ENCODE measurements at places on chromosomes 7 and 10. TPM values are rescaled to one million over a fixed set of nuclear protein-coding genes. Genes with fewer than 3 reads are reported as not detected.

DNA sequence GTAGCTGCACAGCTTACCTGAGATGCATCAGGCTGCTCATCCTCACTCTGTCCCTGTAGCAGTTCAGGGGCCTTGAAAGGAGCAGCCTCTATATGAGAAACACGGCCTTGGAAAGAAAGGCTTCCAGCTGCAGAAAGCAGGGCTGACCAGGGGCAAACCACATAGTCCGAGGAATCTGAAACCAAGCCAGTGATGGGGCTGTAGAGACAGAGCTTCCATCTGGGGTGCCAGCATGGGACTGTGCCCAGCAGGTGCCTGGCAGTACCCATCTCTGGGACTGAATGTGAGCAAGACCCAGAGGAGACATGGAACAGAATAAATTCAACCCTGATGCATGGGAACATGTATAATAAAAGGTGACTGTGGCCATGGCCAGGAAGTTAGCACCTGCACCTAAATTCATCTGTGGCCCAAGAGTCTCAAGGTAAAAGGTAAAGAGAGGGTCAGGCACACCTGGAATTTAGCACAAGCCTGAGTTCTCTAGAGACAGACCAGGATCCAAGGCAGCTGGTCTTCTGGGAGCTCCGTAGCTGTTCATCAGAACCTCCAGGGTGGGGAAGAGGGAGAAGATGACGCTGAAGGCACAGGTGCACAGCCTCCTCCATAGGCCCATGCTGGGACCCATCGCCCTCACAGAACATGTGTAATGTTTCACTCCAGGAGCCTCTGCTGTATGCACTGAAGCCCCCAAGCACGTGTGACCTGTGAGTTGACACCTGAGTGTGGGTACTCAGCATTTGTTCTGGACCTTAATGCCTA, 25.3 kb downstream of the FRMPD2 start:
- no peaks in the 10 kb centered on the region for H3K27me3 ChIP-seq
- no peak overlapping the region for H3K27ac ChIP-seq
- no peaks in the 10 kb centered on the region for H3K4me1 ChIP-seq

DNA sequence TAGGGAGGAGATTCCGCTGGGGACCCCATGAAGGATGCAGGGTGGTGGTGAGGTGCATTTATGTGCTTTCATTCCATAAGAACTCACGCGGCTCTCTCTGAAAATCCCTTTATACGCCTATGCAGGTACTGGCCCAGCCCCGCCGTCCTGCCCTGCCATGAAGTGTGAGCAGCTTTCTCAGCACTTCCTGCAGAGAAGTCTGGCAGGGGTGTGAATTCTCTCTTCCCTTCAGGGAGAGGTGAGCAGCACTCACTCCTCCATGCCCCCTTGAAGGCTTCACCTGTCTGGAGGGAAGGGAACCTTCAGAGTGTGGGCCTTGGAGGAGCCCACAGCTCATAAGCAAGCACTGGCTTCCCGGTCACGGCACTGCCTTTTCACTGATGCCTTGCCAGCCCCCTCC, 34.0 kb downstream of the PPP2R2D start:
- no peak overlapping the region for H3K27ac ChIP-seq
- peaks cover 28% of the 10 kb centered on the region for H3K4me1 ChIP-seq
- H3K4me3 ChIP-seq, result no peak overlapping the region
- peaks cover 32% of the 10 kb centered on the region for H3K36me3 ChIP-seq

- no peaks in the 10 kb centered on the region for H3K27me3 ChIP-seq
- no peak for DNase-seq
- peaks cover 43% of the 10 kb centered on the region for H3K4me1 ChIP-seq
- peak overlapping the region; percentile 96 for H3K27ac ChIP-seq
- no peaks in the 10 kb centered on the region for H3K36me3 ChIP-seq
These were observed 726 bp downstream of the MCU start for GRCh38 chr10:72692744-72692993.

- peak overlapping the region; percentile 5 for H3K27ac ChIP-seq
- H3K4me1 ChIP-seq, result peaks cover 11% of the 10 kb centered on the region
- no peak overlapping the region for H3K4me3 ChIP-seq
- H3K27me3 ChIP-seq, result no peaks in the 10 kb centered on the region
- no peak for DNase-seq
These were observed 2.9 kb downstream of the PKD2L1 start for GRCh38 chr10:100327007-100327717.

DNA sequence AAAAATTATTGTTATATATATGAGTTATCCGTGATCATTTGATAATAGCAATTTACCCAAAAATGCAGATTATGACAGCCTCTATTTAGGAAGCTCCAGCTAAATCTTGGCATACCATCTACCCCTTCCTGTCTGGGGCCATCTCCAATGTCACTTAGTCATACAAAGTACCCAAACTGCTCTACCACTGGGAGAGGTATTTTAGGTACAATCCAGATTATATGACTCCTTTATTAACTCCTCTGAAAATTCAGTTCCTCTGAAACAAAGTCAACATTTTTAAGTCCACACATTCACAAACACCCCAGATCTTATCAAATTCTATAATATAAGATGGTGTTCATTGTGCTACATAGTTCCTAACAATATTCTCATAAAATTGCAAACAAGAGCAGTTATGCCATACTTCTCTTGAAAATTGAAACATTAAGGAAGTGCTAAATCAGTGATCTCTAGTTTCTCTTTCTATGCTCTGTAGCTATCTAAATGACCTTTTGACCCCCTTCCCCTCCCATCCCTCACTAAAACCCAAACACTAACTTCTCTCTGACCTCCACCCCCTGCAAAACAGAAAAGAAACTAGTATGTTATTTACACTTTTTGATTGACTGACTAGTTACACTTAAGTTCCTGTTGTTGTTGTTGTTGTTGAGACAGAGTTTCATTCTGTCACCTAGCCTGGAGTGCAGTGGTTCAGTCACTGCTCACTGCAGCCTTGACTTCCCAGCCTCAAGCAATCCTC, 16.4 kb downstream of the HOXA1 start:
- no peaks in the 10 kb centered on the region for H3K36me3 ChIP-seq
- DNase-seq, result no peak
- H3K4me3 ChIP-seq, result no peak overlapping the region
- H3K4me1 ChIP-seq, result no peaks in the 10 kb centered on the region
- H3K27ac ChIP-seq, result no peak overlapping the region

DNA sequence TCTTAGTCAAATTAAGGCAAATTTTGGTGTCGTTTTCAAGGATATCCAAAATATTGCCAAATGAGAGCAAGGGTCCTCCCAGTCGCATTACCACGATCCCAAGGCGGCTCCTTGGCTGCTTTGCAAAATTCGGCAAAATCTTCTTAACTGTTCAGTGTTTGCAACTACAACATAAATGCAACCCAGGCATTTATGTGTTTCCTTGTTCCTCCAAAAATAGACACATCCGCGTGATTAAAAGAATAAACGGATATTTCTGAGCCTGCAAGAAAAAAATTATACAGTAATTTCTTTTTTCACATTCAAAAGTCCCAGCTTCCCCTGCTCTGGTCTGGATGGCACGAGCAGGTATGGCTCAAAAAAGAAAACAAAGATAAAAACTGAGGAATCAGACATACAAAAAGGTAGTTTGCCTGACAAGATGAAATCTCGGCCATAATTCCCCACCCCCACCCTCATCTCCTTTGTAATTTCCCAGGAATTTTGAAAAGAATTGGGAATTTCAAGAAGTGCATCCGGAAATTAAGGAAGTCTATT, 6.0 kb downstream of the SKIDA1 start:
- H3K4me1 ChIP-seq, result peaks cover 56% of the 10 kb centered on the region
- DNase-seq, result no peak
- no peaks in the 10 kb centered on the region for H3K36me3 ChIP-seq
- H3K27me3 ChIP-seq, result no peaks in the 10 kb centered on the region
- H3K4me3 ChIP-seq, result peak overlapping the region; percentile 65

GRCh38 chr7:24229481-24230226, 54.3 kb upstream of the NPY start:
- no peak overlapping the region for H3K4me3 ChIP-seq
- no peak for DNase-seq
- no peaks in the 10 kb centered on the region for H3K27me3 ChIP-seq
- H3K36me3 ChIP-seq, result no peaks in the 10 kb centered on the region

GRCh38 chr10:13161857-13162271, 506 bp downstream of the MCM10 start:
- H3K27ac ChIP-seq, result no peak overlapping the region
- DNase-seq, result no peak
- peak overlapping the region; percentile 50 for H3K4me3 ChIP-seq
- no peaks in the 10 kb centered on the region for H3K36me3 ChIP-seq
- no peaks in the 10 kb centered on the region for H3K27me3 ChIP-seq
- H3K4me1 ChIP-seq, result peaks cover 9% of the 10 kb centered on the region

DNA sequence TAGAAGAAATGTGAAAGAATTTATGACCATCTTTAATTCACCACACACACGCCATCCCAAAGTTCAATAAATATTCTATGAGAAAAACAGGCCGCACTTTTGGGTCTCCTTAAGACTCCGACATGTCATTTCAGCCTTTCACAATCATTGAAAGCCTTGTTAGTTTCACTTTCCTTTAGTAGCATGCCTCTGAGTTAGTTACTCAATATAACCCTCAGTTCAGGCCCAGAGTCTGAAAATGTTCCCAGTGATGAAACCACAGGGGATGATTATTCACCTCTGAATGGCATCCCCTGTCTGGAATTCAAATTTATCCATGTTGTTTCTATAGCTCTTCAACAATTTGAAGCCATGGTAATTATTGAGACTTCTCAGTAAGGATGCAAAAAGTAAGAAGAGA, 278.1 kb upstream of the NRP1 start:
- H3K4me3 ChIP-seq, result no peak overlapping the region
- peak overlapping the region; percentile 57 for H3K27ac ChIP-seq
- H3K27me3 ChIP-seq, result no peaks in the 10 kb centered on the region
- H3K36me3 ChIP-seq, result no peaks in the 10 kb centered on the region
- no peaks in the 10 kb centered on the region for H3K4me1 ChIP-seq

- no peak overlapping the region for H3K27ac ChIP-seq
- no peaks in the 10 kb centered on the region for H3K36me3 ChIP-seq
- no peaks in the 10 kb centered on the region for H3K4me1 ChIP-seq
- no peak for DNase-seq
- no peak overlapping the region for H3K4me3 ChIP-seq
These were observed 138.8 kb downstream of the SFMBT2 start for GRCh38 chr10:7272008-7272407.

DNA sequence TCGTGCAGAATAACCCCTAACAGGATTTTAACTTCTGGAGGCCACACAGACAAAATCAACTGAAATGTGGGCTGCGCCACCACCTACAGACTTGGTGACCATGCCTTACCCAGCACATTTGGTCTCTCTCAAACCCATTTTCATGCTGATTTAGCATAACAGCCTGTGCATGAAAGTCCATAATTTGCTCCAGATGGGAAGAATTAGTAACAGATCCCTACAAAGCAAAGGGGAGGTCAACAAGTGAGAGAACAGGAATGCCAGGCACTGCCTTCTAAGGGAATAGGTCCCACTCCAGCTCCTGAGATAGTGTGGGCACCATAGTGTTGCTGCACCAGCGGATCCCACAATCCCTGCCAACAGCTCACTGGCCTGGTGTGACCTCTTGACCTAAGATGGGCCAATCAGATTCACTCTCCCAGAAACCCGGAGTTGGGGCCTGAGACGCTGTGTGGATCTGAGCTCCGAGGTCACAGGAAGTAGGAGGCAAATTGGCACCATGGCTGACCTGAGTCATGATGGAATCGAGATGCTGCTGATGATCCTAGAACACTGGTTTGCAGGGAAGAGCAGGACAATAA, 32.4 kb downstream of the SLIT1 start:
- H3K27ac ChIP-seq, result no peak overlapping the region
- no peak for DNase-seq
- H3K36me3 ChIP-seq, result no peaks in the 10 kb centered on the region
- no peaks in the 10 kb centered on the region for H3K4me1 ChIP-seq

DNA sequence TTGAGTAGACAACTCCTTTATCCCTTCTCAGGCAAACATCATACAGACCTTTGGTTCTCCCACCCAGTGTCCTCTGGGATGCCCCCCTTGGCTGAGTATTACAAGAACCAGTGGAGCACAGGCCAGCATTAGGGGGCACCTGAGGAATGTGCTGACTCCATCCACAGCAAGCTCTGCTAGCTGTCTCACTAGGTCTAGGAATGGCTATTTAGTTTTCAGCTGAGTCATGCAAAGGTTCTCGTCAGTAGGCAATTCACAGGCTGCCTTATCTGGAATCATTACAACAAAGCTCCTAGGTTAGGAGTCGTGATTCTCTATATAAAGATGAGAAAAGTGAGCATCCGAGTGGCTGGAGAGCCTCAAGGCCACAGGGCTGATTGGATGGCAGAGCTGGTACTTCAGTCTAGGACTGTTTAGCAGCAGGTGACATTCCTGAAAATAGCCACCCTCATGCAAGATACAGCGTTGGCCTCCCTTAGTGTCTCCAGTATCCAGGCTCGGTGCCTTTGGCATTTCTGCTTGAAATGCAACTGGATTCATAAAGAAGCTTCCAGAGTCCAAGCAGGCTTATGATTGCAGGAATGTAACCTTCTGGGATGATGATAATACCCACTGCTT, 75.8 kb downstream of the CDCA7L start:
- no peak for DNase-seq
- H3K27me3 ChIP-seq, result no peaks in the 10 kb centered on the region
- no peak overlapping the region for H3K27ac ChIP-seq
- no peaks in the 10 kb centered on the region for H3K4me1 ChIP-seq

GRCh38 chr7:103388469-103389140, 41.2 kb downstream of the PSMC2 start:
- no peak for DNase-seq
- no peak overlapping the region for H3K4me3 ChIP-seq
- H3K4me1 ChIP-seq, result no peaks in the 10 kb centered on the region
- H3K27me3 ChIP-seq, result no peaks in the 10 kb centered on the region
- no peaks in the 10 kb centered on the region for H3K36me3 ChIP-seq
- no peak overlapping the region for H3K27ac ChIP-seq

GRCh38 chr7:42342381-42342780, 105.4 kb upstream of the GLI3 start:
- H3K4me3 ChIP-seq, result no peak overlapping the region
- H3K36me3 ChIP-seq, result no peaks in the 10 kb centered on the region
- no peak overlapping the region for H3K27ac ChIP-seq
- H3K4me1 ChIP-seq, result peaks cover 3% of the 10 kb centered on the region

NT5C2 gene
- 36.7 TPM for total RNA-seq

DNA sequence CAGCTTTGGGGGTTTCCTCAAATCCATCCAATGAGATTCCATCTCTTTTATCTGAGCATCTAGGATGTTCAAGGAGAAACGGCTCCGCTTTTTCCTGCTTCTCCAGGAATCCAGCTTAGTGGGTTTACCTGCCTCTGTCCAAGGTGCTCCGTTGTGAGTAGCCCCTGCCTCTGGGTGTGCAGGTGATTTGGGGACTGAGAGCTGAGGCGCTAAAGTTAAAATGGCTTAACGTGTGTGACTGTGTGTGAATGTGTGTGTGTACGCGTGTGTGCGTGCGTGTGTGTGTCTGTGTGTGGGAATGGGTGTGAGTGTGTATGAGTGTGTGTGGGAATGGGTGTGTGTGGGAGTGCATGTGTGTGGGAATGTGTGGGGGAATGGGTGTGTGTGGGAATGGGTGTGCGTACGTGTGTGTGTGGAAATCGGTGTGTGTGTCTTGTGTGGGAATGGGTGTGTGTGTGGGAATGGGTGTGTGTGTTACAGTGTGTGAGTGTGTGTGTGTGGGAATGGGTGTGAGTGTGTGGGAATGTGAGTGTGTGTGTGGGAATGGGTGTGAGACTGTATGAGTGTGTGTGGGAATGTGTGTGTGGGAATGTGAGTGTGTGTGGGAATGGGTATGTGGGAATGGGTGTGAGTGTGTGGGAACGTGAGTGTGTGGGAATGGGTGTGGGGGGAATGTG, 90.2 kb upstream of the INSIG1 start:
- H3K27me3 ChIP-seq, result no peaks in the 10 kb centered on the region
- no peak for DNase-seq
- no peaks in the 10 kb centered on the region for H3K36me3 ChIP-seq
- H3K4me3 ChIP-seq, result no peak overlapping the region
- peak overlapping the region; percentile 80 for H3K27ac ChIP-seq

- no peaks in the 10 kb centered on the region for H3K27me3 ChIP-seq
- H3K4me1 ChIP-seq, result no peaks in the 10 kb centered on the region
- peak; percentile 63 for DNase-seq
- H3K27ac ChIP-seq, result peak overlapping the region; percentile 59
These were observed 92.6 kb downstream of the RGS10 start for GRCh38 chr10:119449760-119450461.

Measured in gastrocnemius medialis (tissue), 4 donors.